ENCODE measurements at places on chromosomes 5 and 9.

GRCh38 chr5:110549301-110549700, 177.2 kb downstream of the TMEM232 start:
- no peak for DNase-seq

DNA sequence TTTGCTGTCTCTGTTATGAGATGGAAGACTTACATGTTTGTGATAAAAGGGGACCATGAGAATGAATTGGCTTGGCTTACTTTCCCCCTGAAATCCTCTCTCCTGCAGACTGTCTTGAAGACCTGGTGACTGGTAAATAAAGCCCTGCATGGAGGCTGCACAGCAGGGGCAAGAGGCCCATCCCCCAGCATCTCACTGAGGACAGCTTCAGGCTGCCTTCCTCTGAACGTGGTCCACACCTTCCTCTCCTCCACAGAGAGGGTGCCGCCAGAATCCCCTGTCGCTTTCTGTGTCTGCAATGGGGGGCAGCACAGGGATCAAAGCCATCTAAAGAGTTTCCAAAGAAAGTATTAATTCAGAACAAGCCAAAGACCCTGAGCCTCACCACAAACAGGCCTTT, 94.6 kb downstream of the SYK start:
- no peak for DNase-seq

DNA sequence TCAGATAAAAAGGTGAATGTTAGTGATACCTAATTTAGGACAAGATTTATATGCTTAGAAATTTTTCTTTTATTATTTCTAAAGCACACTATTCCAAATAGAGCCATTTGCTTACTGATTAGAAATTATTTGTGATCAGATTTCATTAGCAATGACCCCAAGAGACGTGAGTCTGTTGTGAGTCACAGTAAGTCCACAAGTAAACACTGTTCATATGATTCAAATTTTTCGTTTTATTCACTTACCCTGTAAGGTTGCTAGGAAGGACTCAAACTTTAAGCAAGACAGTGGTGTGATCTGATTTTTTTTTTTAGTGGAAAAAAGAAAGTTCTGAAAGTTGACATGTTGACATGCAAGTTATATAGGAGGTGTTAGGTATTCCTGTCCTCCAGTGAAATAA, 1.2 kb downstream of the CARD6 start:
- no peak for DNase-seq

DNA sequence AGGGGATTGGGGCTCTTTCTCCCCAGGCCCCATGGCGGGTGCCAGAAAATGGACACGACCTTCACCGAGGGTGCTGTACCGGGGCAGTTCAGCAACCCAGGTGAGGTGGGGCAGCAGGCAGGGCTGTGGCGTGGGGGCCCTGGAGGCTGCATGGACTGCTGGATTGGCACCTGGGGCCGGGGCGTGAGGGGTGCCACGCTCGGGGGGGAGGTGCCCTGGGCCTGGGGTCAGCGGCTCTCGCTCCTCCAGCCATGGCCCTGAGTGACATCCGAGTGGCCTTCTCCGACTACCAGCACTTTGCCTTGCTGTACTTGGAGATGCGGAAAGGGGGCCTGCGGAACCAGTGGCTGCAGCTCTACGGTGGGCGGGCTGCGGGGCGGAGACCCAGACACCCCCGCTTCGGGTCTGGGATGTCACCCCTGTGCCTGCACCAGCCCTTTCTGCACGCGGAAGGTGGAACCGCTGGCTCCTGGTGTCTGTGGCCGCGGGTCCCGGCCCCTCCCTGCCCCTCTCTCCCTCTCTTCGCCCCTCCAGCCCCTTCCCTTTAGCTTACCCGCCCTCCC, 1.8 kb downstream of the LCNL1 start:
- DNase-seq: no peak

DNA sequence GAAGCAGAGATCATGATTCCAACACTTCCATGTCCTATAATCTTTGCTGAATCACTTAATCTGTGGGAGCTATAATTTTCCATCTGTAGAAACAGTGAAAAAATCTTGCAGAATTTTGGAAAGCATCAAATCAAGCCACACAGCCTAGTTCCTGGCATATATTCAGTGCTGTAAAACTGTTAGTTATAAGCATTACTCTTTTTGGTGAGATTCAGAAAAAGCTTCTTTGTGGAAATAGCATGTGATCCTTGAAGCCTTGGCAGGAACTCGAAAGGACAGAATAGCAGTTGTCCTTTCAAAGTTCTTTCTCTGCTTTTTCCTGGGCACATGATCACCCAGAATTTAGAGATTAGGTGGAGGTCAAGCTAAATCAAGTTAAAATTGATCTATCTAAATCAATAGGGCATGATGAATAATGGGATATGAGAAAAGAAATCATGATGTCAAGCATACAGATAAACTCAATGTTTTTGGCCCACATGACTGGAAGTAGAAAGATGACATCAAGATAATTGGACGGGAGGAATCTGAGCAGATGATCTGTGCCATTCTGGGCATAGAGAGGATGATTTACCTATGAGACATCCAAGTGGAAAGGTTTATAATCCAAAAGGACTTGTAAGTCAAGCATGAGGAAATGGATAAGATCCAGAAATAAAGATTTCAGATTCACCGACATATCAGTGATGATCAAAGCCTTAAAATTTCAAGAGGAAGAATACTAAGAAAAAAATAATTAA, 73.1 kb downstream of the TMEM232 start:
- no peak for DNase-seq

- no peak for DNase-seq
Observed at GRCh38 chr9:73527521-73527920, 375.9 kb downstream of the ANXA1 start.

GRCh38 chr9:37593883-37594448, 1.6 kb upstream of the TOMM5 start:
- no peak for DNase-seq

All from inflammatory macrophage treated with lipopolysaccharide for 1 hour (primary cell).